Stimulated activated CD4-positive, alpha-beta T cell treated with anti-CD3 and anti-CD28 coated beads, Interleukin-15, amount 100 ng/mL, for 24 hours (primary cell): ENCODE measurements at places on chromosomes 5 and 9.

DNA sequence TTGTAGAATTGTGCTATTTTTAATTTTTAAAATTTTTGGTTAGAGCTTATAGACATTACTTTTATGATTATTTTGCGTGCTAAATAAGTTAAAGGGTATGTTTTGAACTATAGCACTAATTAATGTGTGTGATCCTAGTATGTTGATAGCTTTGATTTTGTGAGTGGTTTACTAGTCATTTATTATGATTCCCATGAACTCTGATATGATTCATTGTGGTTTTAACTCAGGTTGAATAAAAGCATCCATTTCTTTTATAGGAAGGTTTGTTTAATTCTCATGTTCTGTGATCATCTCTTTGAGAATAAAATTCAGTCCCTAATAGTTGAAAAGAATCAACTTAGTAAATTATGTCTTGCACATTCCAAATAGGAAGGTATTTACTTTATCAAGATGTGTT, 22.5 kb downstream of the C5orf22 start:
- DNase-seq: no peak

DNA sequence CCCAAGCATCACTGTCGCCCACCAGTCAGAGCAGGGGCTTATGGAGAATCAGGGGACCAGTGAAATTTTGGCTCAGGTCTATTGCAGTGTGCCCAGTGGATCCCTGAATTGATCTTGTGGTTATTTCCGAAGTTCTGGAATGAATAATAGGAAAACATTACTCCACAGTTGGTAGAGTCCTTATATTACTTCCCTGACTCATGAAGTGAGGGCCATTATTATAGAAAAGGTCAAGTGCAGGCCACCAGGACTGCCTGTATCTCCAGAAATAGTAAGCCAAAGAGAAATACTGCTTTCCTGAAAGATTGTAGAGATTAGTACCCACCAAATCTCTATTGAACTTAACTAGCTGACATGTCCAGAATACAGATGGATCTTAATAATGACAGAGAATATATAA, 335.0 kb downstream of the NPR3 start:
- no peak for DNase-seq

DNA sequence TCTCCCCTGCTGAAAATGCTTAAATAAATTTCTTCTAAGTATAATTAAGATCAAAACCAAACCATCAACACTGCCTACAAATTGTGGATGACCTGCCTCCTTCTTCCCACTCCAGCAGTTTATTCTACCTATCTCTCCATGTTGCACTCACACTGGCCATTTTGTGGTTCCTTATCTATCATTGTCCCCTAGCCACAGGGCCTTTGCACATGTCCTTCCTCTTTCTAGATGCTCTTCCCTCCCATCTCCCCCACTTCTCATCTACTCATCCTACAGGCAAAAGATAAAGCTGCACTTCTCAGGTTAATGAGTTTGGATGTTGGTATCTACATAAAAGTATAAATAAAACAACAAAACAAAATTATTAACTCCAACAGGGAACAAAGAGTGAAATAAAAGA, 70.6 kb upstream of the CCNG1 start:
- DNase-seq: no peak

DNA sequence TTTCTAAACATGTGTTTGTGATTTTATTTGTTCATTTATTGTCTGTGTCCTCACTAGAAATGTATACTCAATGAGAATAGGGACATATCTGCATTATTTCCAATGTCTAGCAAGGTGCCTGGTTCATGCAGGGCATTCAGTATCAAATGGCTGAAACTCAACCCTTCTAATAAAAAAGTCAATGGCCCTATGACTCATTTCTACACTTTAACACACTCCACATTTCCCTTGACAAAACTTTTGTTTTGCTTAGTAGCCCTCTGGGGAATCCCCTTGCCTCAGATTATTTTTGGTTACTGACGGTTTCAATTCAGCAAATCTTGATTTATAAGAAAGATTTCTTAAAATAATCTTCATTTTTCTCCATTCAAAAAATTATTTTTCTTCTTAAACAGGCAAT, 206.0 kb upstream of the DMRTA1 start:
- DNase-seq: peak; percentile 16

DNA sequence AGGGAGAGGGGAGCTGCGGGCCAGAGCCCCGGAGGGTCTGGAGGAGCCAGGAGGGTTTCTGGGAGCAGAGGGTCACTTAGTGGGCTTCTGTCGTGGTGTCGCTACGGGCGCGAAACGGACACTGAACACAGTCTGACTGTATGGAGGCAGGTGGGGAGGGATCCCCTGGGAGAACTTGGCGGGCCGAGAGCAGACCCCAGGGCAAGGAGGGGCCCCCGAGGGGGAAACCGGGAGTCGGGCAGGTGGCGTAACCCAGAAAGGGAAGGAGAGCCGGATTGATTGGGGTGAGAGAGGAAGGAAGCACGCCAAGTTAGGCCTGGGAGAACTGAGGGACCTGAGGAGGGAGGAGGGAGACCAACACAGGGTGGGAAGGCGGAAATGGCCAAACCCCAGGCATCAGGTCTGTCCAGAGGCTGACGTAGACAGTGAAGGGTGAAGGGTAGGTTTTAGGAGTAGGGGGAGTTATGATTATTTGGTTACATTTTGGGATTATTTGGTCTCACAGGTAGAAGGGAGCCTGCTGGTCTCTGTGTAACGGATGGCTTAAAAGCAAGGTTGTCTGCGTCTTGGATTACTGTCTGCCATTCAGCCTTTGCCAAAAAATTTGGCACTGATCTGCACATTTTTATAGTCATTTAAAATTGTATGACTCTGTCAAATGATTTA, 3.3 kb upstream of the MSMP start:
- DNase-seq: peak; percentile 50

GRCh38 chr9:120886490-120886967, 9.5 kb upstream of the PHF19 start:
- DNase-seq: no peak

GRCh38 chr5:74798977-74799911, 32.2 kb downstream of the NSA2 start:
- no peak for DNase-seq

GRCh38 chr5:14928661-14929060, 57.1 kb upstream of the ANKH start:
- no peak for DNase-seq

DNA sequence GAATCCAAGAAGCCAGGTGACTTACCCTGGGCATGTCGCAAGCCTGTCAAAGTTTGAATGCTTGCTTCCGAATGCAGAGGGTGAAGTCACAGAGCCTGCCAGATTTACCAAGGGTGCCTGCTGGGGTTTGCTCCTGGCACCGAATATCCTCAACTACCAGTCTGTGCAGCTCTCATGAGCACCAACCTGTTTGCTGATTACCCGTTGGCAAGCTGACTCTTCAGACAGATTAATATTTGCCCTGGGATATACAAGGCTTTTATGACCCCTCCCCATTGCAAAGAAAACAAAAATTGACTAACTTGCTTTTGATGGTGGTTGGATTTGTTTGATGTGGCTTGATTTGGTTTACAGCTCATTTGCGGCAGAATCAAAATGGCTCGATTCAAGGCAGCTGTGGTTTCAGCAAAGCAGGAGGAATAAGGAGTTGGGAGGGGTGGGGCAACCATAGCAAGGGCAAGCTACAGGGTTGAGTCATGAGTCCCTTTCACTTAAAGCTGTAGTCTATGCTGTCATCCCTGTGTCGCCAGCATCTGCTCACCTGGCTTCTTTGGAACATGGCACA, 82.3 kb upstream of the AGXT2 start:
- peak; percentile 75 for DNase-seq

DNA sequence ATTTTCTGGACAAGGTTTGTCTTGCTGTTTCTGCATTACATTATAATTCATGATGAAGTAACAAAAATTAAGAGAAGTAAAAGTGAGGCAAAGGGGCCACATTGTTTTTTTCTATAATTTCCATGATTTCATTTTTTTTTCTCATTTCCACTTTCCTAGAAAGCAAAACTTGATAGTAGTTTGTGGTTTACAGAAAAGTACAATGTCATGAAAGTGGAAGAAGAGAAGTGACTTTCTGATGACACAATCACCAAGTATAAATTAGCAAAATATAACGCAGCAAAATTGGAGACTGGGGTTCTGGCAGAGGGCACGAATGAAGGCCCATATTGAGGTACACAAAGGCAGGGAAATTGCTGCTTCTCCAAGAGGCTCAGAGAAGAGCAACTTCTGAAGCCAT, 5.0 kb upstream of the IFNA14 start:
- no peak for DNase-seq

GRCh38 chr9:24479361-24480059, 66.2 kb downstream of the IZUMO3 start:
- DNase-seq: no peak

GRCh38 chr9:132413926-132414325, 3.9 kb downstream of the CFAP77 start:
- no peak for DNase-seq

GRCh38 chr5:153584126-153584959, 93.9 kb downstream of the GRIA1 start:
- no peak for DNase-seq
